CD4-positive, alpha-beta T cell (primary cell): ENCODE measurements at places on chromosomes 3 and 15.

DNA sequence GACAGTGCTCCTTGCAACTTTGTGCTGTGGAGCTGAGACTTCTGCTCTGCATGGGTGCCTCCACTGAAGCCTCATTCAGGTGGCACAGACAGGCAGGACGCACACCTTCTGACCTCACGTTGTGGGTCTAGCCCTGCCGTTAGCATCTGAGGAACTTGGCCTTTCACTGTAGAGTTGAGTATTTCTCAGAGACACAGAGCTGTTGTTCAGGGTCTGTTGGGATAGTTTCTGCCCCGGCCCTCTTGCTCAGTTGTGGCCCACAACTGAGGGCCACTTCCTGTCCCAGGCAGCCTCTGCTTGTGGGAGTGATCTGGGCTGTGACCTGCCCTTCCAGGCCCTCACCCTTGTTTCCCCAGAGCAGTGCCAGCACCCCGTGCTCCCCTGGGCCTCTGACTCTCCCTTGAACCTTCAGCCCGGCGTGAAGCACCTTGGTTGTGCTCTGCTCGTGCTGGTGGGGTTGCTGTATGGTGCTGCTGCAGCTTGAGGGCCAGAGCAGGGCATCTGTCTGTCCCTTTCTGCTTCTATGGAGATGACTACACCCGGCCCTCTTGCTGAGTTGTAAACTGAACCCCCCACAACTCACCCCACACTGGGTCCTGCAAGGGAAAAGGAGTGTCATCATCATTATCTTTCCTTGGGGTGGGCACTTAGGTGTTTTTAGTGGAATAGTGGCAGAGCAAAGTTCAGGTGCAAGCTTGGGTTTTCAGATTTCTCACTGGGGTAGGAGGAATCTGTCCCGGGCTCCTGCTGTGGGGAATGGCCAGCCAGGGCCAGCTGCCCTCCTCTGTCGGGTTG, 11.7 kb downstream of the BAHD1 start:
- DNase-seq: no peak

DNA sequence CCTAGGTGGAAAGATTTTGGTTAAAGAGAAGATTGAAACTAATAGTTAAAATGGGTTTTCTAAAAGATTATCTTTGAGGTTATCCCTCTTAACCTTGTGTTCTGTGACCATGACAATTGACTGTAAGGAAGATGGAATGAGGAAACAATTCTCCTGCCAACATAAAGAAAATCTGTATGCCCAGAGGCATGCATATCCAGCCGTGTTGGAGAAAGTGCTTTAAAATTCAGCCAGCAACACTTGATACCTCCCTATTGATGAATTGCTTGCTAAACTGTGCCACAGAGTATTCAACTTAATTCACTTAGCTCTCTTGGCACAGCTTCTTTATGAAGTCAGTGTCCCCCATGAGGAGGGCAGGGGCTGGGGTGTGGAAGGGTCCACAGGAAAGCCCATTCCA, 203.5 kb downstream of the UBE2E2 start:
- no peak for DNase-seq

DNA sequence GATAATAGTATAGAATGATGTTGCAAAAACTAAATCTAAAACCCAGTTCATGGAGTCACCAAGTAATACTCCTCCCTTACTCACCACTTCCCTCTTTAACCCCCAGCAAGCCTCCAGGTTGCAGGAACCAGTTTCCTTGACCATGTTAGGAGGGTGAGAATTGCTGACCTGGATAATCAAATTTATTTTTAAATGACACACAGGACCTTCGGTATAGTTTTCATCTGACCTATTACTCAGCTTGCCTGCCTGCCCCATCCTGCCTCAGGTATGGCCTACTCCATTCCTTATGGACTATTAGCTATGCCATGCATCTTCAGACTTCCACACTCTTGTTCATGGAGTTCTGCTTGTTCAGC, 883 bp downstream of the RTP4 start:
- no peak for DNase-seq

GRCh38 chr3:101333883-101334282, 13.5 kb upstream of the IMPG2 start:
- no peak for DNase-seq

DNA sequence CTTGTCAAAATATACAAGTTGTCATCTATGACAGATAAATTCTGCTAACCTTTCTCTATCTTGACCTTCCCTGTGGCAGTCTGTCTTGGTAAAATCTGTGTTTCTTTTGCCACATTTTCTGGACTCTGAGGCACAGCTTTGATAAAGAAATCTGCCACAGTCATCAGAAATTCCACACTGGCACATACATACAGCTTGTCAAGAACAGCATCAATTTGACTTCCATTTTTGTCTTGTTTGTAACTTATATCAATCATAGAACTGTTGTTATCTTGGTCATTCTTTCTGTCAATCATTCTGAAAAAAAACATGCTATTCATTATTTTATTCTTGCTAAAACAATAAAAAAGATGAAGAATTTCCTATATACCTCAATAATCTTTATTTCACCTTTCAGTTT, 130.8 kb downstream of the VPS13C start:
- DNase-seq: no peak

- no peak for DNase-seq
These were observed 125.6 kb downstream of the PLOD2 start for GRCh38 chr3:146035366-146035765.
